ENCODE measurements at places on chromosomes 3 and 15.

DNA sequence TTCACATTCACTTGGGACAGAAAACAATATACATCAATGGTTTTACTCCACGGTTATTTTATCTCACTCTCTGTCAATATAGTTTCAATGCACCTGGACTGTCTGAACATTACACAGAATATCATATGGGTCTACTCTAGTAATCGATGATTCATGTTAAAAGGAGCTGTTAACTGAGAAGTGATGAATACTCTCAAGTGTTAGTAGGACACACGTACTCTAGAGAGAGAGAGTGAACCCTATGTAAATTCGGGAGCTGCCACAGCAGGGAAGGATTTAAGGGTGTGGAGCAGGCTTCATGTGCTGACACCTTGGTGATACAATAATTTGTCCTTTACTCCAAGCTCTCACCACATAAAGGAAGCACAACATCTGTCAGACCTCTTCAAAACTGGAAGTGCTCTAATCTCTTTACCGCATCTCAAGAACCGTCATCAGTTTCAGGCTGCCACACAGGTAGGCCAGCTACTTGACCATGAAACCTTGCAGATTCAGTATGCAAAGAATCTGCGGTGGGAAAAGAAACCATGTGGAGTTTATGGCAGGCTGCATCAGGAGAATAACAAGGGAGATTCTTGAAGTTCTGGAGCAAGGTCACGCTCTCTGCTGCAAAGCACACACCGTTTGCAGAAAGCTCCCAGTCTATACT, 199.2 kb upstream of the TMC3 start:
- DNase-seq: no peak

GRCh38 chr3:169774186-169774585, 990 bp downstream of the MYNN start:
- no peak for DNase-seq

DNA sequence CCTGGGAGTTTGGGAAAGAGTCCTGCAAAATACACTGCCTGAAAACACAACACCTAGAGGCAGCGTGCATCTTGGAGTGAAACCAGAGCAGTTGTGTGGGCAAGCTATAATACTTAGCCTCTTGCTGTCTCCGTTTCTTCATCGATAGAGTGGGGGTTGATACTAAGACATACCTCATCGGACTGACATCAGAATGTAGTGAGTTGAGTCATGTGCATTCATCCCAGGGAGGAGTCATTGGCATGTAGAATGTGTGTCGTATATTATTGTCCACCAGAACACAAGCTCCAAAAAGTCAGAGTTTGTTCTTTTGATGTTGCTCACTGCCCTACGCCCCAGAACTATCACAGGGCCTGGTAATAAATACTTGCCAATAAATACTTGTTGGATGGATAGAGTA, 4.3 kb downstream of the SNTN start:
- no peak for DNase-seq

DNA sequence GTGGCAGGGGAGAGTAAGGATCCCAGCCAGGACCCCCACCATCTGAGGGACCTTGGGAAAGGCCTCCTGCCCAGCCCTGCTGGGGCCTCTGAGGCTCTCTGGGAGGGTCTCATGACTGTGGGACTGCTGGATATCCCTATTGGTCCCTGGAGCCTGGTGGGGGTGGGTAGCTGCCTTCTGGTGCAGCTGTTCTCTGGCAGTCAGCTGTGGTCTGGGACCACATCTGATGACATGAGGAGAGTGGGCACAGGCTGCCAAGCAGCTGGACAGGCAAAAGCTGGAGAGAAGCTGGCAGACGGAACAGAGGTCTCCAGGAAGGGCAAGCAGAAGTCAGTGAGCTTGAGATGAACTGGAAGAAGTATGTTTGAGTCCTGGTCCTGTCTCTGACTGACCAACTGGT, 22.4 kb downstream of the PLEKHO2 start:
- DNase-seq: no peak

Measured in activated CD4-positive, alpha-beta T cell treated with anti-CD3 and anti-CD28 coated beads, Interleukin-2, amount 50 U/mL, for 1 hour (primary cell).